Stimulated activated CD8-positive, alpha-beta memory T cell treated with anti-CD3 and anti-CD28 coated beads, Interleukin-4, amount 100 ng/mL, for 4 hours (primary cell): ENCODE measurements at places on chromosomes 3 and 15.

DNA sequence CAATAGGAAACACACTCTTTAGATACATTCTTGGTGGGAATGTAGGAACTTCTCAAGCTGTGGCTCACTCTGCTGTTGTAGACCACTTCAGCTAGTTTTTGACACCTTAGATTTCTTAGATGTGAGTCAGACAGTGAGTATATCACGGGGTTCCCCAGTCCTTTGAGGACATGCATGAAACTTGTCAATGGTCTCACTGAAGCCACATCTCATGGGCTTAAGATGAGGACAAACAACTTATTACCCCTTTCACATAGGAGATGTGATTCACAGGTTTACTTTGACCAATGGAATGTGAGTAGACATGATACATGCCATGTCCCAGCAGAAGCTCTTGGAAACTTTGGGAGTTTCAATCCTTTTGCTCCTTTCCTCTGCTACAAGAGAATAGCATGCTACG is 325.5 kb downstream of the CHST2 start:
- no peak for DNase-seq

DNA sequence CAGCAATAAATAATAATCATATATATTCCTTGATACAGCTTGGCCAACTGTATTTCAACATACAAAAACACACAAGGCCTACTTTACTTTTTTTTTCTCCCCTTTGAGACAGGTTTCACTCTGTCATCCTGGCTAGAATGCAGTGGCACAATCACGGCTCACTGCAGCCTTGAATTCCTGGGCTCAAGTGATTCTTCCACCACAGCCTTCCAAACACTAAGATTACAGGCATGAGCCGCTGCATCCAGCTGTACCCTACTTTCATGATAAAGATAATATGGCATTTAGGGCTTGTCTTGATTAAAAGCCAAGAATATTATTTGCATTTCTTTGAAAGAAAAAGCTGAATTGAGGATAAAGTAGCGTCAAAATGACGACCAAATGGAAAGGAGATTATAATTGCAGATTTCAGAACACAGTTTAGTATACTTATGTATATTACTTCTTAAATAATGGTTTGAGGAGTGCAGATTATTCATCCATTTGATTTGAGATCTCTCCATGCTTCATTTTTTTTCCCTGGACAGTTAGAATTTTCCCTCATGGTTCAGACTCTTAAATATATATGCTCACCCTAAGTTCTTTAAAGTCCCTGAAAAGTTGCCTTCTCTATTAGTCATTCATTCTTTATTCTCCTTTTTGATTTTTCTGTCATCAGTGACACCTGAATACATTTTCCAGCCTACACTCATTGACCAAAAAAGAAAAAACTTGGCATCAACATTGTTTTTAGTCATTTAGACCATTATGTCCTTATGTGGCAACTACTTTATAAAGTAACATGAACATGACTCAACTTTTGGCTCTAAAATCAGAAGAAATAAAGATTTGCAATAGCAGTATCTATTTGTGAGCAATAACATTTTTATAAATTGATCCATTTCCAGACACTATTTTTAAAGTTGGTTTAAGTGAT is 48.5 kb upstream of the MLF1 start:
- DNase-seq, result no peak

DNA sequence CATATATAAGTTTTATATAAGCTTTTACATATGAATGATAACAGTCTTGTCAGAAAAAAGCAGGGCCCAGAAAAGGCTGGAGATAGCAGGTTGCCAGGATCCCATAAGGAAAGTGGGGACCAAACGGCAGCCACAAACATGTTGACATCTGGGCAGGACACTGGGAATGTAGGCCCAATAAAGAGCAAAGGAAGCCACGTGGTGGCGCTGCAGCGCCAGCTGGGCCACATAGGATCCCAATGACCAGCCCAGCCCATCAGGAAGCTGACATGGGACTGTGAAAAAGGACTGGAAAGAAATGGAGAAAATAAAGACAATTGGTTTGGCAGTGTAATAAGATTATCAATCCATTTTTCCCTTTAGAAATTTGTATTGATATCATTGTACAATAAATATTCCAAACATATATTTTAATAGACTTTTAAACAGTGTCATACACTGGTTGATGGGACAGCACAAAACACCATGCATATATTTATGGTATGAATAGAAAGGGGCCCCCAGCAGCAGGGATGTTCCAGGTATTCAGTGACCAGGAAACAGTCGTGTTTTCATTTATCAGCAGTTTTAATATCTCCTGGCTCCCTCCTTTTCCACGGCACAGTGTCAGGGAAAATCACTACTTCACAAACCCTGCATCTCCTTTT is 89.0 kb upstream of the STRIT1 start:
- DNase-seq, result no peak

GRCh38 chr15:70055601-70056051 is 42.1 kb downstream of the TLE3 start:
- no peak for DNase-seq

DNA sequence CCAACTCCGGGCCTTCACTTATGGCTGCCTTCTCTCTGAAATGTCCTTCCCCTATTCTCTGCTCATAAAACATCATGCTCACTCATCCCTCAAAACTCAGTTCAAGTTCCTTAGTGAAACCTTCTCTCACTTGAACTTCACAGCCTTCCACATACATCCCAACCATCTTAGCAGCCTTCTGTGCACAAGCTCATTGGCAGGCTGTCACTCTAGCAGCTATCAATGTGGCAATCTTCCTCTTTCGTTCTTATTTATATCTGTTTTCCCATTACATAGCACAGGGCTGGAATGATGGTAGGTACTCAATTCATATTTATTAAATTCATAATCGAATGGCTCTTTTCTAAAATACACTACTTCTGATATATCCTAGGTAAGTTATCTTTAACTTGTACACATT is 66.4 kb upstream of the MCTP2 start:
- DNase-seq, result no peak
